ENCODE measurements at places on chromosomes 5 and 9.

DNA sequence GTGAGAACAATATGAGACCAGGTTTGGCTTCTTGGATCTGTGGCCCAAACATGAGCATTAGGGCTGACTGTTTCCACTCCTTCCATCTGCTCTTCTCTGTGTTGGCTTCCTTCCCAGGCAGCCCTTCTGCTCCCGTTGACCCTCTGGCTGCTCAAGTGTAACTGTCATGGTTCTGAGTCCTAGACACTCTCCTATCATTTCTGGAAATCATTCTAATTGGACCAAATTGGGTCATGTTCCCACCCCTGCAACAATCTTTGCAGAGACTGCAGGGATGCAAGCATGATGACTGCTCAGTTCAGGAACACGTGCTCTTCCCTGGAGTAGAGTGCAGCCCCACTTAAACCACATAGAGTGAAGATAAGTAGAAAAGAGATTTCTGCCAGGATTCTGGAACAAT lies 741.4 kb downstream of the TAF11L14 start:
- no peak for DNase-seq

- DNase-seq: no peak
Measured at GRCh38 chr9:96660692-96661248, 5.7 kb upstream of the PRXL2C start.

DNA sequence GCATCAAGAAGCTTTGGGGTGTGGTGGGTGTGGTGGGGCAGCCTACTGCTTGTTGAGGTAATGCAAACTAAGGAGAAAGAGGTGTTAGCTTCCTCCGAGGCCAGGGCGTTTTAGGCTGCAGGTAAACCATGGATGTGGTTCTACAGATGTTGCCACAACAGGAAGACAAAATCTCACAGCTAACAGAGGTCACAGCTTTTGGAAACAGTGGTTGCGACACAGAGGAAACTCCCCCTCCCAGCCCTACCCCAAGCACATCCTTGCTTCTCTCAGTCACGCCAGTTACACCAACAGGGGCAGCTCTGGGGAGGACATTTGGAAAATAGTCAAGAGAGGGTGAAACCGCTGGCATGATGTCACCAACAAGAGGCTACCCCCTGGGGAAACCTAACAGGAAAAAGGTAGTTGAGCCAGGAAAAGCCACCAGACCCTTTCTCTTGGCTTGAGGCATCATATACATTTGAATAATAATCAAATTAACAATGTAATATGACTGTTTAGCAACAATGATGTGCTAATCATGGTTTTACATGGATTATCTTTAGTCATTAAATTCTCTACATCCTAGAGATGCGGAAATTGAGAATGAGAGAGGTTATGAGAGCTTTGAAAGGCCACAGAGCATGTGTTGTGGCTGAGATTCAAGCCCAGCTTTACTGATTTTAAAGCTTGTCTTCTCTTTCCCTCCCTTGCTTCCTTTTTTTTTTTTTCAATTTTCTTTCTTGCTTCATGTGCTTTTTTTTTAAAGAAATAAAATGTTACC lies 82.2 kb upstream of the IL12B start:
- DNase-seq: peak; percentile 55

DNA sequence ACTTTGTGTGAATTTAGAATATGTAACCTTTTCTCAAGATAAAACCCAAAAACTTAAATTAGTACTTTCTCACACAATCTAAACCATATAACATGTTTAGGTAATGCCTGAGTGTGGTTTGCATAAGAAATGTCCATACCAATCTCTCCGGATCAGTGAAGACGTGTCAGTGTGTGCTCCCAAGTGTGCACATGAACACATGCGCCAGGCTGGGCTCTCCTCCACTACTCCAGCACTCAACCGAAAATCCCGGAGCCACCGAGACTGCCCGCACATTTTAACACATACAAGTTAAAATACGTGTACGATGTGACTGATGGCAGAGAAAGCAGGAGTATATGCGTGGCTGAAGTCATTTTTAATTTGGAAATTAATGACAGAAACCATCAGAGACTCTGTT lies 658.4 kb downstream of the EFNA5 start:
- no peak for DNase-seq

- no peak for DNase-seq
Measured at GRCh38 chr5:108905805-108906204, 158.1 kb downstream of the FER start.

Data from T-helper 9 cell (primary cell).